Thyroid gland (tissue), 4 donors: ENCODE measurements at places on chromosomes 3 and 15. TPM values are rescaled to one million over a fixed set of nuclear protein-coding genes. Genes with fewer than 3 reads are reported as not detected.

GRCh38 chr3:137131081-137131480, 173.3 kb downstream of the IL20RB start:
- H3K27me3 ChIP-seq: no peaks in the 10 kb centered on the region
- H3K27ac ChIP-seq: no peak overlapping the region
- no peak overlapping the region for H3K4me3 ChIP-seq
- H3K4me1 ChIP-seq: no peaks in the 10 kb centered on the region
- no peak for DNase-seq

- H3K4me3 ChIP-seq: no peak overlapping the region
- no peaks in the 10 kb centered on the region for H3K27me3 ChIP-seq
- DNase-seq: no peak
- no peaks in the 10 kb centered on the region for H3K36me3 ChIP-seq
Measured at GRCh38 chr15:34625007-34625406, 41.6 kb upstream of the GOLGA8B start.

GRCh38 chr3:190205739-190206138, 85.0 kb upstream of the P3H2 start:
- H3K27me3 ChIP-seq: no peaks in the 10 kb centered on the region
- no peaks in the 10 kb centered on the region for H3K36me3 ChIP-seq
- no peak for DNase-seq

DNA sequence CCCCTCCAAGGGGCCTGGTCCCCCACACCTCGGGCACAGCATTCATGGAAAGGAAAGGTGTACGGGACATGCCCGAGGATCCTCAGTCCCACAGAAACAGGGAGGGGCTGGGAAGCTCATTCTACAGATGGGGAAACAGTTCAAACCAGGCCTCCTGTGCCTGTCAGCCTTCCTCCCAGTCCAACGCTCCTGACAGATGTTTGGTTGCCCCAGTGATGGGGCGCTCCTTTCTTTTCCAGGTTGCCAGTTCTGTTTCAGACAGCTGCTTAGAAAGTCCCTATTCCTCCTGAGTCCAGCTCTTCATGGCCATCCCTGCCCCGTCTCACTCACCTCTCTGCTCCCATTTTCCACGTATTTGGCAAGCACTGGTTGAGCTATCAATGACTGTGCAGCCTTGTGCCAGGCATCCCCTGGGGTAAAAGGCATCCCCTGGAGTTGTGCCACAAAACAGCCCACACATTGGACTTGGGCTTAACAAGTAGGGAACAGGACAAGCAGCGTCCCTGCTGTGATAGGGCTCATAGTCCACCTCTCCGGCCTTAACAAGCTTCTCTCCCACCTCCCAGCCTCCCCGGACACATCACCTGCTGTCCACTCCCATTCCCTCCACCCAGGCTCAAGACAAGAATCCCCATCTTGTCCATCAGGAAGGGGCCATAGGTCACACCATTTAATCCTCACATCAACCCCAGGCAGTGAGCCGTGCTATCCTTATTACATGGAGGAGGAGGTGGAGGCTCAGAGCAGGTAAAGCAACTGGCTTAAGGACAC, 6.6 kb downstream of the OXTR start:
- H3K36me3 ChIP-seq: no peaks in the 10 kb centered on the region
- peaks cover 5% of the 10 kb centered on the region for H3K4me1 ChIP-seq
- H3K27ac ChIP-seq: no peak overlapping the region
- no peak for DNase-seq
- H3K27me3 ChIP-seq: no peaks in the 10 kb centered on the region

DNA sequence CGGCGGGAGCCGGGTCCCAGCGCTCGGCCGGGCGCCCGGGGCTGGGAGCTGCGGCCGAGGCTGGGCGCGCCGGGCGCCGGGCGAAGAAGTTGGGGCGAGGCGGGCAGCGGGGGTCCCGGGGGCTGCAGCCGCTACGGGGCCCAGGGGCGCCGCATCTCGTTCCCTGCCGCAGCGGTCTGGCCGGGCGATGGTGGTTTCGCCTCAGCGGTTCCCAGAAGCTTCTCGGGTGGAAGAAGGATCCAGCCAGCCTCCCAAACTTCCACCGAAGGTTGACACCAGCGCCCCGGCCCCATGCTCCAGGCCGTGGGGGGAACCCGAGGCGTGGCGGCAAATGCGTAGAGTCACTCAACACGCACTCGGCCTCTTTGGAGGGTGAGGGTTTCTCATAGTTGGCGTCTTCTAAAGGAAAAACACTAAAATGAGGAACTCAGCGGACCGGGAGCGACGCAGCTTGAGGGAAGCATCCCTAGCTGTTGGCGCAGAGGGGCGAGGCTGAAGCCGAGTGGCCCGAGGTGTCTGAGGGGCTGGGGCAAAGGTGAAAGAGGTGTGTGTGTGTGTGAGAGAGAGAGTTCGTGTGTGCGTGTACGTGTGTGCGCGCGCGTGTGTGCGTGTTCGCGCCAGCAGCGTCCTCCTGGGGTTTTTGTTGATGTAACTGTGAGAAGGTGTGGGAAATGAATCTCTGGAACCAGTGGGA, 940 bp downstream of the BOC start:
- H3K27me3 ChIP-seq: no peaks in the 10 kb centered on the region
- H3K36me3 ChIP-seq: peaks cover 3% of the 10 kb centered on the region
- H3K4me1 ChIP-seq: peaks cover 23% of the 10 kb centered on the region
- peak; percentile 46 for DNase-seq

DNA sequence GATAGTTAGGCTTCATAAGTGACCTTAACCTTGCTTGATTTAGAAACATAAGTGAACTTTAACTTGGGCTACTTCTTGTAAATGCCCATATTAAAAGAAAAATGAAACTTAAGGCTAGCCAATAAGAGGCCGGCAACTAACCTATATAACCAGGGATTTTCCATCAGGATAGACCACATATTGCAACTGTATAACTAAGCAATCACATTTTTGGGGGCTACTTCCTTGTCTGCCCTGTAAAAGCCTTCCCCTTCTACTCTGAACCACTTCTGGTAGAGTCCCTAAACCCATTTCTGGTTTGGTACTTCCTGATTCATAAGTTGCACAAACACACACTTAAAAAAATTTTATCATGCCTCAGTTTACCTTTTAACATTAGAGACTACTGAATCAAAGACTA, 150.9 kb upstream of the UBE2E2 start:
- no peaks in the 10 kb centered on the region for H3K4me1 ChIP-seq
- H3K36me3 ChIP-seq: no peaks in the 10 kb centered on the region
- H3K4me3 ChIP-seq: no peak overlapping the region
- H3K27me3 ChIP-seq: no peaks in the 10 kb centered on the region
- no peak for DNase-seq

DNA sequence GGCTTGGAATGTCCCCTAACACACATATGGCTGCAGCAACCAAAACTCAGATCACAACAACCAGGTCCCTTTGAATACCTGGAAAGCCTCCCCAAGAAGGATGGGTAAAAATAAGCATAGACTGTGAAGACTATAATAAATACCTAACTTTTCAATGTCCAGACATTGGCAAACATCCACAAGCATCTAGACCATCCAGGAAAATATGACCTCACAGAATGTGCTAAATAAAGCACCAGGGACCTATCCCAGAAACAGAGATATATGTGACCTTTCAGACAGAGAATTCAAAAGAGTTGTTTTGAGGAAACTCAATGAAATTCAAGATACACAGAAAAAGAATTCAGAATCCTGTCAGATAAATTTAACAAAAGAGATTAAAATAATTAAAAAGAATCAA, 109.2 kb downstream of the NEDD4 start:
- H3K27me3 ChIP-seq: no peaks in the 10 kb centered on the region
- H3K27ac ChIP-seq: no peak overlapping the region
- DNase-seq: no peak
- no peaks in the 10 kb centered on the region for H3K36me3 ChIP-seq

- peak overlapping the region; percentile 5 for H3K27ac ChIP-seq
- H3K4me1 ChIP-seq: peaks cover 22% of the 10 kb centered on the region
- no peak overlapping the region for H3K4me3 ChIP-seq
- no peaks in the 10 kb centered on the region for H3K27me3 ChIP-seq
- peak; percentile 72 for DNase-seq
Measured at GRCh38 chr3:16516695-16517481, 3.4 kb upstream of the RFTN1 start.

The ECE2 gene
- not detected for total RNA-seq

The MUC20 gene
- 12.9 TPM for total RNA-seq

The TRANK1 gene
- total RNA-seq: 26.3 TPM

The HDGFL3 gene
- total RNA-seq: 26.8 TPM

The MYRIP gene
- total RNA-seq: 7.1 TPM

The BRK1 gene
- 117 TPM for total RNA-seq
